Naive B cell (primary cell): ENCODE measurements at places on chromosomes 1 and 21.

DNA sequence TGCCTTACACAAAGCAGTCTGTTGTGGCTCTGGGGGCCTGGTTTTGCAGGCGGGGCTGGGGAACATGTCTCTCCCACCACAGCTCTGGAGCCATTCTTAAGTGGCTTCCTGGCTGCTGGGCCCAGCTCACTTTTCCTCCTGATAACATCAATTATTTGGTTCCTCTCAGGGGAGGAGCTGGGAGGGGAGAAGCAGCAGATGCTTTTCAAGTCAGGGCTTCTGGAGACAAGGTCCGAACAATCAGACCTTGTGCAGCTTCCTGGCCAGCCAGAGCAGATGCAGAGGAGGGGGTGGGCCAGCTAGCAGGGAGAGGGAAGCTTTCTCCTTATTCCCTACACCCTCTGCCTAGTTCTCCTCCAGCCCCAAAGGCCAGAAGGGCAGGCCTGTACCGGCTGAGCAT lies 3.7 kb upstream of the PAQR6 start:
- no peak for DNase-seq

- DNase-seq = no peak
These were observed 934 bp downstream of the SCP2 start for GRCh38 chr1:52928015-52928404.

DNA sequence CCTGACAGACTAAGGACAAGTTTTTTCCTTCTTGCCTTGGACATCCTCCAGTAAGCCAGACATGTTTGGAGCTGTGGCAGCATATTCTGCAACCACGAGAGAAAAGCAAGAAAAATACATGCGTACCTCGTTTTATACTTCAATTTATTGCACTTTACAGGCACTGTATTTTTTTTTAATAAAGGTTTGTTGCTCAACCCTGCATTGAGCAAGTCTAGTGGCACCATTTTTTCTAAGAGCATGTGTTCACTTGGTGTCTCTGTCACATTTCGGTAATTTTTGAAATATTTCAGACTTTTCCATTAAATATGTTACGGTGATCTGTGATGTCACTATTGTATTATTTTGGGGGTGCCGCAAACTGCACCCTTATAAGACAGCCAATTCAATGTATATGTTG lies 2.1 kb upstream of the SSX2IP start:
- DNase-seq = no peak

DNA sequence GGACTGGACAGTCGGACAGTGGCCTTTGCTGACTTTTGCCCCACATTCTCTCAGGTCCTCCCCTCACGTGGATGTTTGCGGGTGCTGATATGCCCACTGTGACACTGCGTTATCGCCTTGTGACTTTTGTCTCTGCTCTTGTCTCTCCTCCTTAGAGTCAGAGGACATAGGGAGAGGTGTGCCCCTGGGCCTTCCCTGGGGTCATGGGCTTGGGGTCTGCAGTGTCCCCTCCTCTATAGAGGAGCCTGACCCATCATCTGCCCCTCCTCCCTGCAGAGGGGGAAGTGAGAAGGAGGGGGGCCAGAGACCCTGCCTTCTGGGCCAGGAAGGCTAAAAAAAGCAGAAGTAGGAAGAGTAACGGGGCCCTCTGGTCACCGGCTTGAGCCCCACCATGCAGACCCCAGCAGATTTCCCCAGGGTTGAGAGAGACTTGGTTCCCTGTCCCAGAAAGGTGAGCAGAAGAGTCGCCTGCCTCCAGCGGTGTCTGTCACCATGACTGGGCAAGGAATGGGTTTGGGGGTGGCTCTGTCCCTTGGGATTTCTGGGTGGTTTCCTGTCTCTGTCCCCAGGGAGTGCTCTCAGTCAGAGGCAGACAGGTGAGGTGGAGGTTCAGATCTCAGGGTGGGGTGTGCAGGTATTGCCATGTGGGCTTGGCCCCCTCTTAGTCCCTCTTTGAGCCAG lies 13.3 kb downstream of the RPS6KA1 start:
- peak; percentile 81 for DNase-seq

GRCh38 chr21:17386498-17386897 lies 126.3 kb upstream of the CXADR start:
- DNase-seq = no peak

GRCh38 chr1:208027861-208028260 lies 116.9 kb upstream of the CD34 start:
- no peak for DNase-seq

- no peak for DNase-seq
These were observed 173.7 kb downstream of the KCNJ6 start for GRCh38 chr21:37742532-37742931.

DNA sequence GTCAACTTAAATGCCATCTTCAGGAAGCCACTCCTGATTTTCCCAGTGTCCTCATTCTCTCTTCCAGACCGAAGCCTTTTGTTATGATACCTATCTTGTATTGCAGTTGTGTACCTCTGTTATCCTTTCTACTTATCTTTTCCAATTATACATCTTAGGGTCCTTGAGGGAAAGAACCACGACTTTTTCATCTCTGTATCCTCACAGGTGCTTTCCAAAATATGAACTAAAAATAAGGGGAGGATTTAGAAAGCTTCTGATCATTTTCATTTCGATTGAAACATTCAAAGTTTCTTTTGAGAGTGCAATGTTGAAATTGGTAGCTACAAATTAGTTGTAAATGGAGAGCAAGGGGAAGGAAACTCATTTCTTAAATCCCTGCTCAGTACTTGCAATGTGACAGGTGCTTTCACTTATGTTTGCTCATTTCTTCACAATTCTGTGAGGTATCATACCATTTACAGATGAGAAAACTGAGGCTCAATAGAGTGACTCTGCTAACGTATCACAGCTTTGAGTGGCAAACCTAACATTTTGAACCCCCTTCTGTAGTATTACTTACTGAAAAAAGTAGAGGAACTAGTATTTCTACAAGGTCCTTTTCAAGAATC lies 24.2 kb downstream of the SLC19A2 start:
- no peak for DNase-seq

- DNase-seq = peak; percentile 31
These were observed 743 bp downstream of the TOMM20 start for GRCh38 chr1:235127732-235128455.

DNA sequence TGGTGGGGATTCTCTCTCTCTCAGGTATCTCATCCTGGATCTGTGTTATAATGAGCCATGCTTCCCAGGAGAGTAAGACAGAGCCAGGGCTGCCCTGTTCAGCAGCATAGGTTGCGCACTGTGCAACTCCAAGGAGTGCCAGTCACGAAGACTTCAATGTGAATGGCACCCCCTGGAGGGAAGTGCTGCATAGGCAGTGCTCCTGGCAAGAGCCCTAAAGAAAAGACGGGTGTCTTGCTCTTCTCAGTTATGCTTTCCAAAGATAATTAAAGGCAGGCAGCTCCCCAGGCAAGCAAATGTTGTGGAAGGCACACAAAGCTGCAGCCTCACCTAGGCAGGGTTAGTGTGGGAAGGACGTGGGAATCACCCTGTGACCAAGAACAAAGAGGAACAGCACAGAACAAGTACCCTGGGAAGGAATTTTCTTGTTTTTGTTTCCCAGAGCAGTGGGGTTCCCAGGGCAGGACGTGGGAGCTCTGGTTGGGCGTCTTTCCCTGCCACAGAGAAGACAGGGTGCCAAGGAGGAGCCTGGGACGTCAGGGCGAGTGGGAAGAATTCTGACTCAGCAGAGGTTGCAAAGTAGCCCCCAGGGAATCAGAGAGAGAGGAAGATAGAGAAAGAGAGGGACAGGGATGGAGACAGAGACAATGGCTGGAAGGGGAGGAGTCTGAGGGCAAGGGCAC lies 120.9 kb downstream of the KCNN3 start:
- DNase-seq = no peak

DNA sequence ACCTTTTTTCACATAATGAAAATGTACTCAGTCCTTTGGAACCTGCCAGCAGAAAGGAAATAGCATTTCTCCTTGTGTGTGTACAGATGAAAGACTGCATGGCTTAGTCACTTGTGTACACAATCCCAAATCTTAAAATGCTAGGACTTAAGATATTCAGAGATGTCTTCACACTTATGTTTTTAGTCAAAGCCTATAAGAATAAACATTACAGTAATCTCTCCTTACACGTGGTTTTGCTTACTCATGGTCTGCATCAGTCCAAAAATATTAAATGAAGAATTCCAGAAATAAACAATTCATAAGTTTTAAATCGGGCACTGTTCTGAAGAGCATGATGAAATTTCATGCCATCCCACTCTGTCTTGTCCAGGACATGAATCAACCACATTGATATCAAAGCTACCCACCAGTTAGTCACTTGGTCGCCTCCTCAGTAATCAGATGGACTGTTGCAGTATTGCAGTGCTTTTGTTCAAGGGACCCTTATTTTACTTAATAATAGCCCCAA lies 75.7 kb upstream of the RRP15 start:
- no peak for DNase-seq

- DNase-seq = no peak
These were observed 1532.1 kb upstream of the TPTE start for GRCh38 chr21:8989261-8989711.

- no peak for DNase-seq
These were observed 47.3 kb downstream of the NCAM2 start for GRCh38 chr21:21045518-21045917.

DNA sequence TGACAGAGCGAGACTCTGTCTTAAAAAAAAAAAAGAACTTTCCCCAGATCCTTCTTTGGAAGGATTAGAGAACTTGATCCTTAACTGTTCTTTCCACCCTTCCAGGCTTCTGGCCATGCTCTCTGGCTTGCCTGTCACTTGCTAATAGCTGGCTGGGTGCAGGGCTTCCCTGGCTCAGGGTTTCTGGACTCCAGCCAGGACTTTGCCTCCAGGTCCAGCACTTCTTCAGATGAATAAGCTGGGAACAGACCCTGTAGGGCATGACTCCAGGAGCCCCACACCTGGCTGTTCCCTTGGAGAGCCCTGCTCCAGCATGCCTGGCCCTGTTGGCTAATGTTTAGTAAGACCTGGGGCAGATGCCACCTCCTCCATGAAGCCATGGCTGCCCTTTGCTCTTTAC lies 3.3 kb upstream of the NT5C1A start:
- DNase-seq = no peak

DNA sequence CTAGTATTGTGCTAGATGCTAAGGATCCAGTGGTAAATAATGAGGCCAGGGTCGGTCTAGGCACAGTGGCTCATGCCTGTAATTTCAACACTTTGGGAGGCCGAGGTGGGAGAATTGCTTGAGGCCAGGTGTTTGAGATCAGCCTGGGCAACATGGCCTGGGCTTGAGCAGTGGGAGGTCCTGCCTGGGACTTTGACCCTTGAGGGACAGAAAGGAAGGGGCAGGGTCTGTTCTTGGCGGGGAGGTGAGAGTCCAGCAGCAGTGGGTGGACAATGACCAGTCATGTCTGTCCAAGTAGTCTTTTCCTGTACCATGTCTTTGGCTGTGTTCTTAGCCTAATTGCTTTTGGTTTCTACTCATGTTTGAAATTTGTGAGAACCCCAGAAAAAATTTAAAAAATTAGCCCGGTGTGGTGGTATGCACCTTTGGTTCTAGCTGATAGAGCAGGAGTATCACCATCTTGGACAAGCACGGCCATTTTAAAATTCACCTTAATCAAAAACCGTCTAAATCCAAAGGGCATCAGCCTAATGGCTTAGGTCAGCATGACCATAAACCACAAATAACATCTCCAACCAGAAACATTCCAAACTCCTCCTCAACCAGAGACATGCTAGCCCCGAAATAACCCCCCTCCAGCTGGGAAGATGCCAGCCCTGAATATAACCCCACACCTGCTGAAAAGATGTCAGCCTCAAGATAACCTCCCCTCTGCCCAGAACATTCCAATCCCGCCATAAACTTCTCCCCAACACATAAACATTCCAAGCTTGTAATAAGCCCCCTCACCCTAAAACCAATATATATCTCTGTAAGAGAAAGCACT lies 6.8 kb upstream of the AK2 start:
- DNase-seq = no peak

DNA sequence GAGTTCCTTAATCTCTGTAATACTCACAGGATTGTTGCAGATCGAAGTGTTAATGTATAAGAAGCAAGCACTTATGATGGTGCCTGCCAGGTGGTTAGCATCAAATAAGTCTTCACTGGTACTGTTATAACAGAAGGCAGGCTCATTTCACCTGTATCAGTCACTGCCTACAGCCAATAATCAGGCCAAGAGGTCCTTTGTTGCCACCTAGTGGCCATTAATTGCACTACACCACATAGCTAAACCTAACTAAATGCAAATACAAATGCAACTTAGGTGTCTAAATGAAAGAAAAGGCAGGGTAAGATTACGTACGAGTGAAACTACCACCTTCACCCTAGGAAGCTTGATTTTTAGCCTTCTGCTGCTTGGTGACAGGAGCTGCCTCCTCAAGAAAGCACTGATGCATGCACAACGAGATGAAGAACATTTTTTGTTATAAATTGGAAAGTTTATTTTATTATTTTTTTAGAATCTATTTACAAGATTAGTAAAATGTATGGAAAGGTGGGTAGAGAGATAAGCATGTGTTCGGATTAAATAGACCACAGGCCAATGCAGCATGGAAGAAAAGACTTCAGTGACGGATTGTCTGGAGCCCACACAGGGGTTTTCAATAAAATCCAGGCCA lies 334.8 kb upstream of the CAMK1G start:
- DNase-seq = peak; percentile 11

DNA sequence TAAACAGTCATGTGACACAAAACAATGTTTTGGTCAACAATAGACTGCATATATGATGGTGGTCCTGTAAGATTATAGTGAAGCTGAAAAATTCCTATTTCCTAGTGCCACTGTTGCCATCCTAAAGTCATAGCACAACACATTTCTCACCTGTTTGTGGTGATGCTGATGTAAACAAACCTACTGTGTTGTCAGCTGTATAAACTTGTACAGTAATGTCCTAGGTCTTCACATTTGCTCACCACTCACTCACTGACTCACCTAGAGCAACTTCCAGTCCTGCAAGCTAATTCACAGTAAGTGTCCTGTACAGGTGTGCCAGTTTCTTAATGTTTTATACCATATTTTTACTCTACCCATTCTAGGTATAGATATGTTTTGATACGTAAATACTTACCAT lies 326.1 kb upstream of the USP24 start:
- no peak for DNase-seq

DNA sequence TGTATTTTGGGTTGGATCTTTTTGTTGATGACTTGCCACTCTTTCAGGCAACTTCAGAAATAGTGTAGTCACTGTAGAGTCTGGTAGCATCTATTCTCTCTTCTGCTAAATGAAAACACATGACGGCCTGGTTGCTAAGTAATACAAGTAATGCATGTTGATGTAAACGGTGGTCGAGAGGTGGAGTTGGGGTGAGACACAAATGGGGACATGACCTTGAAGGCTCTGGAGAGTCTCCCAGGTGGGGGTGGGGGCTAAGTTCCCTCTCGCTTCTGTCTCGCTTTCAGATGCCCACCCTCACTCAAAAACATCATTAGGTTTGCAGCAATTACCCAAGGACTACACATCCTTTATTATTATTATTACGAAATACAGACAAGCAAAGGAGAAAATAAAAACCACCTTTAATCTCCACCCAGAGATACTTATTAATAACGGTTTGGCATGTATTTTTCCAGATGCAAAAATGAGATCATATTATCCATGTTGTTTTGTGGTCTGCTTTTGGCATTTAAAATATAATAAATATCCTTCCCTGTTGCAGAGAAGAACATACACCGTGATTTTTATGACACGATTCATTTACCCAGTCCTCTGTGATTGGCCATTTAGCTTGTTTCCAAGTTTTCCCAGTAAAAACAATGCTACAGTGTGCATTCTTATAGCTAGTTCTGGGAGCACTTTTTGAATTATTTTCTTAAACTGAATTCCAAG lies 138.1 kb downstream of the MIS18A start:
- DNase-seq = no peak
